ENCODE measurements at places on chromosomes 7 and 10.

GRCh38 chr10:16679511-16679910, 137.7 kb downstream of the RSU1 start:
- DNase-seq: no peak

DNA sequence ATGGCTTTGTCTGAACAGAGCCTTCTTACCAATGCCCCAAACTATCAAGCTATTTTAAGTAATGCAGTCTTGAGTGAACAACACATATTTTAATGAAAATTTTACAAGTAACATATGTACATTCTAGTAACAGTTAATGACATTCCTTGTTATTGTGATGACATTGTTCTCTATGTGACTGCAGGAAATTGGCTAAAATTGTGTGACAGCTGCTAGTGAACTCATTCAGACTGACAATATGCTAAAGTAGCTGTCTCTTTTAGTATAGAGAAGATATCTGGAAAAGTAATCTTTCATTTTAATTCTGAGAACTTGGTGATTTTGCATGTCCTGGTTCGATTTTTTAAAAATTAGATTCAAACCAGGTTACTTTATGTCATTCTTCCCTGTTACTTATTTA, 259.8 kb upstream of the MAGI2 start:
- DNase-seq: no peak

DNA sequence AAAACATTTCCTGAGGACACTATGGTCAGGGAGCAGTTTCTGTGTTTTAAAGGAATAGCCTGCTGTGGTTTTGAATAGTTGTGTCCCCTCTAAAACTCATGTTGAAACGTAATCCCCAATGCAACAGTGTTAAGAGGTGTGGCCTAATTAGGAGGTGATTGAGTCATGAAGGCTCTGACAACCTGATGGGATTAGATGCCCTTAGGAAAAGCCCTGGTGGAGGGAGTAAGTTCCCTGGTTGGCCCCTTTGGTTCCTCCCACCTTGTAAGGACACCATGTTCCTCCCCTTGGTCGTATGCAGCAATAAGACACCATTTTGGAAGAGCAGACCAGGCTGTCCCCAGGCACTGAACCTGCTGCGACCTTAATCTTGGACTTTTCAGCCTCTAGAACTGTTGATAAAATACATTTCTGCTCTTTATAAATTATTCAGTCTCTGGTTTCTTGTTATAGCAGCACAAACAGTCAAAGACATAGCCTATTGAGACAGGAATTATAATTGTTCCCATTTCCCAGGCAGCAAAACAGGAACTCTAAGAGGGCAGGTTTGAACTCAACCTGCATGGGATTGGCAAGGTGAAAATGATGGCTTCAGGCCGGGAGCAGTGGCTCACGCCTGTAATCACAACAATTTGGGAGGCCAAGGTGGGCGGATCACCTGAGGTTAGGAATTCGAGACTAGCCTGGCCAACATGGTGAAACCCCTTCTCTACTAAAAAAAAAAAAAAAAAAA, 20.5 kb upstream of the TNS3 start:
- DNase-seq: no peak

DNA sequence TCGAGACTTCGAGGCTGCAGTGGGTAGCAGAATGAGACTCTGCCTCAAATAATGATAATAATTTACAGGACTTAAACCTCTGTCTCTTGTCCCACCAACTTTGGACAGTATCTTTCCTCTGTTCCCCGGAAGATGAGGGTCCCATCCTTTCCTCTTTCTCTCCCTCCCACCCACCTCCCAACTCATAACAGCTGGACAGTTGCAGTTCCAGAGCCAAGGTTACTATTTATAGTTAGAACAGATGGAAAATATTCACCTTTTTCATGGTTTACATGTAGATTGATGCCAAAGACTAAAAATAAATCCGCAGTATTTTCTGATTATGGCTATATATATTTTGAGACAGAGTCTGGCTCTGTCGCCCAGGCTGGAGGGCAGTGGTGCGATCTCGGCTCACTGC, 31.6 kb upstream of the SUN1 start:
- DNase-seq: no peak

DNA sequence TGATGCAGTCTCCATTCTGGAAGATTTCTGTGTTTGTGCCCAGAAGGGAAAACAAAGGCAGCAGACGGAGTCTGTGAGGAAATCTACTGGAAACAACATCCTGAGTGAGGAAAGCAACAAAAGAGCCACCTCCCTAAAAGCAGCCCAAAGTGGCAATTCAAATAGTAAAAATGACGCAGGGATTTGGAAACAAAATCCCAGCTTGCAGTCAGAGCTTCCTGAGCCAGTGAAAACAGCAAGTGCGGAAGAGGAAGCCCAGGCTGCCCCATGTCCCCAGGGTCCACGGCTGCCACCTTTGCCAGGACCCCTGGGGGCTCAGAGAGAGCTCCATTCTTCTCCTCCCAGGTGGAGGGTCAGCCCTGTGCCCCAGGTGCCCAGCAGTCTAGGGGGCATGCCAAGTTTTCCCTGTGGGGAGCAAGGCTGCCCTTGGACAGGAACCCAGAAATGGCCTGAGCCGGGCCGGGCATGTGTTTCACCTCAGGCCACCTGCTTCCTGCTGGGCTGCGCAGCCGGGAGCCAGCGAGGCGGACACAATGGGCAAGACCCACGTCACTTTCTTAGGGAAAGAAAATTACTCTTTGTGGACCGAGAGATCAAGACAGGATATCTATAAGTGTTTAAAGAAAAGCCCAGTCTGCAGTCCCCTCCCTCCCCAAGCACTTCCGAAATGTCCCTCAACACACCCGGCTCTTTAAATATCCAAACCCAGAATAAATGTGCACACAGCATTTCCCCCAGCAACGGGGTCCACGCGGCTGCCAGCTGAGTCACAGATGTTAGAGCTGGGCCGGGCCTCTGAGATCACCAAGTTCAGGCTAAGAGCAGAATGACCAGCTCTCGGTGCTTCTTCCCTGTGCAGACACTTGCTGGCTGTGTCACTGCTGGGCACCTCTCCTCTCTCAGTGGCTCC, 231.1 kb downstream of the ARHGAP12 start:
- DNase-seq: peak; percentile 59

- no peak for DNase-seq
These were observed 84.8 kb upstream of the GRM3 start for GRCh38 chr7:86558680-86559501.

GRCh38 chr7:96144260-96144526, 177.7 kb downstream of the SLC25A13 start:
- no peak for DNase-seq

GRCh38 chr10:95421782-95422181, 131.0 kb upstream of the PDLIM1 start:
- DNase-seq: no peak

GRCh38 chr10:93454146-93454545, 28.0 kb downstream of the MYOF start:
- DNase-seq: no peak

- no peak for DNase-seq
These were observed 7.9 kb downstream of the GALNTL5 start for GRCh38 chr7:151963895-151964870.

GRCh38 chr7:11642276-11642675, 189.7 kb downstream of the THSD7A start:
- no peak for DNase-seq

GRCh38 chr7:84291756-84292155, 97.2 kb upstream of the SEMA3A start:
- DNase-seq: no peak

DNA sequence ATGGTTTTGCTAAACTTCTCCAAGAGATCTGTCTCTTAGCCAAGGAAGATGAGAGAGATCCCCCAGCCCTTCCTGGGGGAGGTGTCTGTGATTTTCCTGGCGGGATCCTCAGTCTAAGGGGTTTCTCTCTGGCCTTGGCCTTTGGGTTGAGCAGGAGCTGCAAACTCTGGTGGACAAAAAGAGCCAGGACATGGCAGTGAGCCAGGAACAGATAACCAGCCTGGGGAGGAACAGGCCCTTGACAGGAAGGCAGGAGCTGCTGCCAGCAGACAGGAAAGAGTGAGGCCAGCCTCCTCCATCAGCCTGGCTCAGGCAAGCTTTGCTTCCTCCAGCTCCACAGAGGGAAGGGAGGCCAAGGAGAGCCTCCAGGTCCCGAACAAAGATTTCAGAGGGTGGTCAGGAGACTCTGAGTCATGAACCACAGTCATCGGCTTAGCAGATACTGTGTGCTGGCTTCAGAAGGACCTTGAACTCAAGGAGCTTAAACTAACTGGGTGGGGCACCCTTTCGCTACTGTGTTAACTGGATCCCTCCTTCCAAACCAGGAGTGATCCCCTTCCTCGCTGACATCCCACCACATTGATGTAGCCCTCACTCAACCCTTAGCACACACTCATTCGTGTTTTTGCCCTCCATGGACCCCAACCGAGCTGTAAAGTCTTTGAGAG, 34.7 kb downstream of the DDIT4 start:
- DNase-seq: peak; percentile 71

DNA sequence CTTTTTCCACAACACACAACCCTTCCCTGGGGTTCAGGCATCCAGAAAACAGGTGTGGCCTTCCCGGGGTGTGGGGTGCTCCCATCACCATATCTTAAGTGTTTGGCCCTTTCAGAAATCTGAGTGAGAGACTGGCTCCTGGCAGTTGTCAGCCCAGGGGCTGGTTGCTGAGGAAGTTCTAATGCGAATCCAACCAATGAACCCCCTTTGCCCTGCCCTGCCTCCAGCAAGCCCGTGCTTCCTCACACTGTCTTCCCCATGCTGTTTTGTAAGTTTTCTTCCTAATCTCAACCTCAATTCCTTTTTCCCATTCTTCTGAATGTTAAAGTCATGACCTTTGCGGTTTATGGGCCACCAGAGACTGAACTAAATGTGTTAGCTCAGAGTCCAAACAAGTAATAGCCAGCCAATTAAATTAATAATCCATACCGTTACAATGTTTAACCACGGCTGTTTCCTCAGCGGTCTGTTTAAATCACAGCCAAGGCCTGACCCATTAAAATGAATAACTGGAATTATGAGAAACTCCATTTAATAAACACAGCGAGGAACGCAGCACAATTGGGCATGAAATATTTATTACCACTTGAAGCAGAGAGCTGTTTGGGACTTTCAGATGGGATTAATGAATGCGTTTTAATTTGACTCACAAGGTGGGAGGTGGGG, 90.9 kb upstream of the TCF7L2 start:
- no peak for DNase-seq

Measured in mucosa of descending colon (tissue), 3 donors.